ENCODE measurements at places on chromosomes 1 and 21. TPM values are rescaled to one million over a fixed set of nuclear protein-coding genes. Genes with fewer than 3 reads are reported as not detected.

ZNF683 gene
- total RNA-seq, result not detected

SZT2 gene
- 14.9 TPM for total RNA-seq

IQGAP3 gene
- total RNA-seq, result 22.8 TPM

SPRR1B gene
- not detected for total RNA-seq

AMPD1 gene
- total RNA-seq, result not detected

KRTAP12-2 gene
- not detected for total RNA-seq

COL11A1 gene
- 8.0 TPM for total RNA-seq

GBP4 gene
- total RNA-seq, result not detected

ITGB2 gene
- 1.2 TPM for total RNA-seq

SAMSN1 gene
- total RNA-seq, result 1.0 TPM

AIM2 gene
- 0.13 TPM for total RNA-seq

FOXD3 gene
- not detected for total RNA-seq

GOLT1A gene
- total RNA-seq, result not detected

HPDL gene
- 1.3 TPM for total RNA-seq

CFAP126 gene
- total RNA-seq, result not detected

CD244 gene
- total RNA-seq, result not detected

OR10J1 gene
- not detected for total RNA-seq

GPR61 gene
- total RNA-seq, result not detected

SLC1A7 gene
- not detected for total RNA-seq

LCE2B gene
- total RNA-seq, result not detected

STUM gene
- not detected for total RNA-seq

FOXO6 gene
- total RNA-seq, result not detected

KIF26B gene
- total RNA-seq, result 2.7 TPM

FGR gene
- not detected for total RNA-seq

UBXN10 gene
- total RNA-seq, result 0.13 TPM

SPATA1 gene
- under 0.01 TPM for total RNA-seq

TTLL7 gene
- total RNA-seq, result 5.6 TPM

TENT5C gene
- 0.08 TPM for total RNA-seq
